ENCODE measurements at places on chromosomes 11 and 22. TPM values are rescaled to one million over a fixed set of nuclear protein-coding genes. Genes with fewer than 3 reads are reported as not detected.
A peak's percentile ranks its signal among the peaks of the same experiment; 100 is the strongest.

Gene OR5P2
- not detected for total RNA-seq

Gene GSTT2
- total RNA-seq, result 0.40 TPM

DNA sequence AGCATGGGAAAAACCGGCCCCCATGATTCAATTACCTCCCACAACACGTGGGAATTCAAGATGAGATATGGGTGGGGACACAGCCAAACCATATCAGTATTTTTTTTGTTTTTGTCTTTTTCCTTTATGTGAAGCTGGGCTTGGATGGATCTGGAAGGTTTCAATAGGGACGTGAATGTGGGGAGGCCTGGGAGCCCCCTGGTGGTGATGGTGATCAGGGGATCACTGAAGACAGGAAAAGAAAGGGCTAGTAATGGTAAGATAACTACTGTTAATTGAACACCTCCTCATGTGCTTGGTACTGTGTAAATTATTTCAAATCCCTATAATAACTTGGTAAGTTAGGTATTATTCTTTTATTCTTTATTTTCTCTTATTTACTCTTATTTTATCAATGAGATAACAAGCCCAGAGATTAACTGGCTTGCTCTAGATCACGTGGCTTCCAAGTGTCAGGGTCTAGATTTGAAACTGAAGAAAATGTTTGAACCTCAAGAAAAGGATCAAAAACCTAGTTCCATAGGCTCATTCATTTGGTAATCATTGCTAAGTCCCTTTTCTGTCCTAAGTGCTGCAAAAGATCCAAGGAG is 364.2 kb downstream of the TENM4 start:
- no peaks in the 10 kb centered on the region for H3K27me3 ChIP-seq
- H3K4me3 ChIP-seq, result no peak overlapping the region
- DNase-seq, result peak; percentile 50
- H3K4me1 ChIP-seq, result no peaks in the 10 kb centered on the region

- H3K4me3 ChIP-seq, result no peak overlapping the region
- H3K27ac ChIP-seq, result no peak overlapping the region
- no peak for DNase-seq
- H3K4me1 ChIP-seq, result peaks cover 24% of the 10 kb centered on the region
Measured at GRCh38 chr11:35615921-35616900, 2.0 kb upstream of the FJX1 start.

GRCh38 chr22:41917375-41917902 is 2.6 kb upstream of the SHISA8 start:
- no peak for DNase-seq
- peaks cover 17% of the 10 kb centered on the region for H3K27me3 ChIP-seq
- no peak overlapping the region for H3K4me3 ChIP-seq
- no peaks in the 10 kb centered on the region for H3K36me3 ChIP-seq

- H3K4me1 ChIP-seq, result peaks cover 20% of the 10 kb centered on the region
- no peak for DNase-seq
- peak overlapping the region; percentile 63 for H3K27ac ChIP-seq
- H3K27me3 ChIP-seq, result no peaks in the 10 kb centered on the region
- no peaks in the 10 kb centered on the region for H3K36me3 ChIP-seq
Measured at GRCh38 chr11:124899383-124900145, 1.9 kb upstream of the ROBO4 start.

DNA sequence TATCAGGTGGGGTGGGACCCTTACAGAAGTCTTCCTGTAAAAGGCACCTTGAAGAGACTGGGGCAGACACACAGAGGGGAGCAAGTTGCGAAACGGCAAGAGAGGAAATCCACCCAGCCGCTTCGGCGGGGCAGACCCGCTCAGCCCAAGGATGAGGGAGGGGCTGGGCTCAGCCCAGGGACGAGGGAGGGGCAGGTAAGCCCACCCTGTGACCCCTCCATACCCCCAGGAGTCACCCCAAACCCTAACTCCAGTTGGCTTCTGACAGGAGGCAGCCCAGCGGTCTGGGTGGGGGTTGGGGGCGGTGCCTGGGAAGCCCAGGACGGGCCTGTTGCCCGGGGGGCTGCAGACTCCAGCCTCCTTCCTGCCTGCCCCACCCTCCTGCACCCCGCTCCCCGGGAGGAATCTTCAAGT is 965 bp downstream of the OSBPL5 start:
- peak overlapping the region; percentile 58 for H3K4me3 ChIP-seq
- peaks cover 50% of the 10 kb centered on the region for H3K4me1 ChIP-seq
- no peaks in the 10 kb centered on the region for H3K27me3 ChIP-seq
- H3K36me3 ChIP-seq, result no peaks in the 10 kb centered on the region

DNA sequence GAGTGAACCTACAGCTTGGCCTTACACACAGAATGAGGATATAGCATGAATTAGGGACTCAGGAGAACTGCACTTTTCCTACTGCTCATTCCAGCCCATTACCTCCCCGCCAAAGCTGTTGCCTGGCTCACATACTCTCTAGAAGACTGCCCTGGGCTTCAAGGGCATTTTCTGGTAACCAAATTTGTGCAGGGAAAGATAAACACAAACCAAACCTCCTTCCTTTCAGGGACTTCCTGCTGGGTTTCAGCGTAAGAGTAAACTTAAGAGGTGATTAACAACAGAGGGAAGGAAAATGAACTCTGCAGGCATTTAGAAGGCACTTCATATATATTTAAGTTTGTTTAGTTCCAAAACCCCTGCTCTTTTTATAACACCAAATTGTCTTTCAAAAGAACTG is 194.9 kb downstream of the SWAP70 start:
- H3K27ac ChIP-seq, result no peak overlapping the region
- H3K4me1 ChIP-seq, result no peaks in the 10 kb centered on the region
- H3K4me3 ChIP-seq, result no peak overlapping the region
- peaks cover 14% of the 10 kb centered on the region for H3K36me3 ChIP-seq
- no peak for DNase-seq

DNA sequence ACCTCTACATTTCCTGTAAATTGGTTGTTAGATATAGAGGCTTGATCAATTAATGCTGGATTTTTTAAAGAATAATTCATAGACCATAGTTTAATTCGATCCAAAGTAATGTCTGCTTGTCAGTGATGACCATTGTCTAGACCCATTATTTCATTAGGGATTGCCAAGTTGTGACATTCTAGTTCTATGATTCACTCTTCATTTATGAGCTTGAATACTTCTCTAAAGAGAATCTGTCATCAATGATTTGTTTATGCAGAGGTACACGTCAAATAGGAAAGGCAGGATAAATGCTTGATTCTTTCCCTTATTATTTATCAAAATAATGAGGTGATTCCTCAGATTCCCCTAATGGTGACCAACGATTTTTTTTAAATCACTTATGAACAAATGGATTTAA is 24.0 kb upstream of the ROBO3 start:
- DNase-seq, result no peak
- H3K27me3 ChIP-seq, result peaks cover 10% of the 10 kb centered on the region
- H3K27ac ChIP-seq, result no peak overlapping the region
- H3K4me3 ChIP-seq, result no peak overlapping the region
- no peaks in the 10 kb centered on the region for H3K36me3 ChIP-seq

GRCh38 chr11:7677796-7678201 is 4.5 kb upstream of the CYB5R2 start:
- no peak for DNase-seq
- no peak overlapping the region for H3K27ac ChIP-seq
- H3K36me3 ChIP-seq, result no peaks in the 10 kb centered on the region

Data from thyroid gland (tissue), 4 donors.